ENCODE measurements at places on chromosomes 12 and 14.
A peak's percentile ranks its signal among the peaks of the same experiment; 100 is the strongest.

- peak; percentile 50 for DNase-seq
Measured at GRCh38 chr12:101670007-101670671, 27.3 kb upstream of the CHPT1 start.

DNA sequence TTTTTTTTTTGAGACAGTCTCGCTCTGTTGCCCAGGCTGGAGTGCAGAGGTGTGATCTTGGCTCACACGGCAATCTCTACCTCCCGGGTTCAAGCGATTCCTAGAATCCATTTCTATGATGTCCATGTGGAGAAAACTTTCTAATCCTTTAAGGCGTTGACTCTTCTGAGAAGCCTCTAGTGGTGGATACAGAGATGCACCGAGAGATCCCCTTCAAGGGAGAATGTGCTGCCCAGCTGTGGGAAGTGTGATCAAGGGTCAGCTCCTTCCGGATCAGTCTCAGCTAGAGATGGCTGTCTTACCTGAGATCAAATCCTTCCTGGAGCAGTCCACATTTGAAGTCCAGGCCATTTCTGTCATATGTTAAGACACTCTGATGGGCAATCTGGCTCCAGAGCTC, 92.7 kb upstream of the HECTD1 start:
- no peak for DNase-seq

GRCh38 chr12:82325540-82326336, 32.4 kb downstream of the CCDC59 start:
- DNase-seq, result no peak

DNA sequence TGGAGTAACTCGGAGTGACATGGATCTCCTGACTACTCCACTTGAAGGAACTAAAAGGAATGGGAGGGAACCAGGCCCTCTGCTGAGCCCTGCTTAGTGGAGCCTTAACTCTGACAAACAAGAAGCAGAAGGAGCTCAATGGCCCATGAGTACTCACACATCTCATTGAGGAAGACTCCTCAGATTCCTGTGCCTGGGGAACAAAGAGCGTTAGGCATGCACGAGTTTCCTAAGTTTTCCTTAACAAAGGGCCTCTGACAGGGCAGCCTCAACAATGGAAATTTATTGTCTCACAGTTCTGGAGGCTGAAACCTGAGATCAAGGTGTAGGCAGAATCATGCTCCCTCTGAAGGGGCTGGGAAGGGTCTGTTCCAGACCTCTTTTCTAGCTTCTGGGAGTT, 185.7 kb upstream of the NTF3 start:
- DNase-seq, result no peak

DNA sequence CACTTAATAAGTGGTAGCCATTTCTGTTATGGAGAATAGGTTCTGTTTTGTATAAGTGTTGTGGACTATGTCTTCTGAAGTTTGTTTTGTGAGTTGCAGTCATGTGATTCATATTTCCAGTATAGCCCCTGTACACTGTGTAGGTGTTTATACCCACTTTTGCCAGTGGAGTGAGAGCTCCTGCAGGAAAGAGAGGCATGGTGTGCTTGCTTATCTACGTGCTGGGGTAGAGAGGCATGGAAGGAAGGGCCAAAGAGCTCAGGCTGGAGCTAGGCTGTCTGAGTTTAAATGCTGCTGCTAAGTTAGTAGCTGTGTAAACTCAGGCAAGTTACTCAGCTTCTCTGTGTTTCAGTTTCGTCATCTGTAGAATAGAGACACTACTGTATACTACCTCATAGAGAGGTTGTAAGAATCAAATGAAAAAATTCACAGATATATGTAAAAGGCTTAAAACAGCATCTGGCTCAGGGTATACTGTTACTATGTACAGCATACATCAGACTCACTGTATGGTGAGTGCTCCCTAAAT, 88.2 kb upstream of the SLC38A2 start:
- DNase-seq, result no peak

- DNase-seq, result peak; percentile 66
Measured at GRCh38 chr12:53543539-53543938, 36.3 kb upstream of the NPFF start.

DNA sequence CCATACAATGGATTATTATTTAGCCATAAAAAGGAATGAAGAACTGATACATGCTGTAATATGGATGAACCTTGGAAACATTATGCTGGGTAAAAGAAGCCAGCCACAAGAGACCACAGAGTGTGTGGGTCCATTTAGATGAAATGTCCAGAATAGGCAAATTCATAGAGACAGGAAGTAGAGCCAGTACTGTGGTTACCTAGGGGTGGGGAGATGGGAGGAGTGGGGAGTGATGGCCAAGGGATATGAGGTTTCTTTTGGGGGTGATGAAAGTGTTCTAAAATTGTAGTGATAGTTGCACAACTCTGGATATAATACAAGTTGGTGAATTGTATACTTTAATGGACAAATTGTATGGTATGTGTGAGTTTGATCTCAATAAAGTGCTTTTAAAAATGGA, 18.6 kb downstream of the JDP2 start:
- no peak for DNase-seq

GRCh38 chr12:87196321-87196720, 832.9 kb downstream of the C12orf50 start:
- no peak for DNase-seq

DNA sequence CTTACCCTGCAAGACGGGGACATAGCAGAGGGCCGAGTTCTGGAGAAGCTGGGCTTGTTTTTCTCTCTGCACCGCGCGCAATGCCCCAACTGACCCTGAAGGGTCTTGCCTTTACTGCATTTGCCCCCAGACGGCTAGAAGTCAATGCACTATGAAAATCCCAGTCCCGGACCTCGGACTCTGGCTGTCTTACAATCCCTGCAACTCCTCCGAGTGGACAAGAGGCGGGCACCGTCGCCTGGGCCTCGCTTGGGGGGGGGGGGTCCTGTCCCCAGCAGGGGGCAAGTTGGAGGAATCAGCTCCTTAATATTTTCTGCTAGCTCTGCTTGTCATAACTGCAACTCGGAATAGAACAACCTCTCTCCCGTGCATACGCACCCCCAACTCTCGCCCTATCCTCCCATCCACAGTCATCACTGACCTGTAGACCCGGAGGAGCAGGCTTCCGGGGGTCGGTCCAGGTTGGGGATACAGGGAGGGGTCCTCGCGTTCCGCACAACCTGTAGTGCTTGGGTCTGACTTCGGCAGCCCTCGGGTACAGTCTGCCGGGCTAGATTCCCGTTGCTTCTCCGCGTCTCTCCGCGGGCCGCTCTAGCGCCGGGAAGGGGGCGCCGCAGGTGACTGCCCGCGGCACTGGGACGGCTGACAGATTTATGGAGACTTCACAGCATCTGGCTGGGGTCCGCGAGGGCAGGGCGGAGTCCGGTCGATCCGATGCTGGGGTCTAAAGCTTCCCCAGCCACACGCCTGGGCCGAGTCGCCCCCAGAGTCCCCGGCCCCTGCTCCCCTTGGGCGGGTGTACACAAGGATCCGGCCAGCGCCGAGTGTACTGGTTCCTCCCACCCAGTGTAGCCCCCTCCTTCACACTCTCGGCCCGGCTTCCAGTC, 3.3 kb upstream of the PAX9 start:
- no peak for DNase-seq

DNA sequence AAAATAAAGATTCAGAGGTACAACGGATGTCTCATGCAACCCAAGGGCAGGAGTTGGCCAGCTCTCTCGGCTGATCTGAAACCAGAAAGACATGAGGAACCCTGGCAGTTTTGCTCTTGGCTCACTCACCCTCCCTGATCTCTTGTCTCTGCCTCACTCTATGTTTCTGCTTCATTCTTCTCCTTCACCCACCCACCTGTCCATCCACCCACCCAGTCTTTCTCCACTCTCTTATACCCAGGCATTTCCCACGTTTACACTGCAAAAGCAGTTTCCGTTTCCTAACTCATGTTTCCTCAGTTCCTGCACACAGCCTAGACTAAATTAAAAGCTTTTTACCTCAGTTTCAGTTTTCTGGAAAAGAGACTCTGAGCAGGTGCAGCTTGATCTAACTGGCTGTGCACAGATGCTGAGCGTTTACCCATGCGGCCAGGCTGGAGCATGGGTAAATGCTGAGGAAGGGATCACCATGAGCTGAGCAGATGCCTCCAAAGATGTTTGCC, 157.6 kb downstream of the PRKCH start:
- no peak for DNase-seq

- DNase-seq, result no peak
Measured at GRCh38 chr12:114700392-114701103, 16.6 kb upstream of the TBX3 start.

DNA sequence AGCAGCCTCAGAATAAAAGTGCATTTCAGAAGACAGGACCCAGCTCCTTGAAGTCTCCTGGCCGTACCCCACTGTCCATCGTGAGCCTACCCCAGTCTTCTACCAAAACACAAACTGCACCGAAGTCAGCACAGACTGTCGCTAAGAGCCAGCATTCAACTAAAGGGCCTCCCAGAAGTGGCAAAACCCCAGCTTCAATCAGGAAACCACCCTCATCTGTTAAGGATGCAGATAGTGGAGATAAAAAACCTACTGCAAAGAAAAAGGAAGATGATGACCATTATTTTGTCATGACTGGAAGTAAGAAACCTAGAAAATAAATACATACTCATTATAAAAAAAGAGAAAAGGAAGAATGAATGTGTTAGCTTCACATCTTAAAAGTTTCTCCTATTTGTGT, 51.1 kb downstream of the GAS2L3 start:
- DNase-seq, result no peak

- DNase-seq, result no peak
Measured at GRCh38 chr12:104506676-104507401, 50.1 kb downstream of the CHST11 start.

- DNase-seq, result no peak
Measured at GRCh38 chr12:90274407-90274806, 565.8 kb upstream of the ATP2B1 start.

DNA sequence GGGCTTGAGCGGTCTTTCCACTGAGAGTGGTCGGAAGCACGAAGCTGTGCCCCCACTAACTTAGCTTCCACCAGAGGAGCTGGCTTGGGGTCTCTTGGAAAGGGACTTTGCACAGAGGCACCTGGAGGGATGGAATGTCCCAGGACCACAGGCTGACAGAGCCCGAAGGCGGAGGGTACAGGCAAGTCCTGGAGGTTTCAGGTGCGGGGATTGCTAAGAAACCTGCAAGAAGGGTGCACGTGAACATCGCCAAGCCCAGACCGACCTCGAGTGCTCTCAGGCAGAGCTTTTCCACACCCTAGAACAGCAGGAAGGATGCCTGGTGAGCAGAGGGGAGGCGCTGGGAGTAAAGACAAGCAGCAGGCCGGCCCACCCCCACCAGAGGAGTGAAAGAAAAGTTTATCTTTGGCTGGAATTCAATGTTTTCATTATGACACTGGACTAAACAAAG, 61.6 kb downstream of the SERPINA3 start:
- DNase-seq, result peak; percentile 42

DNA sequence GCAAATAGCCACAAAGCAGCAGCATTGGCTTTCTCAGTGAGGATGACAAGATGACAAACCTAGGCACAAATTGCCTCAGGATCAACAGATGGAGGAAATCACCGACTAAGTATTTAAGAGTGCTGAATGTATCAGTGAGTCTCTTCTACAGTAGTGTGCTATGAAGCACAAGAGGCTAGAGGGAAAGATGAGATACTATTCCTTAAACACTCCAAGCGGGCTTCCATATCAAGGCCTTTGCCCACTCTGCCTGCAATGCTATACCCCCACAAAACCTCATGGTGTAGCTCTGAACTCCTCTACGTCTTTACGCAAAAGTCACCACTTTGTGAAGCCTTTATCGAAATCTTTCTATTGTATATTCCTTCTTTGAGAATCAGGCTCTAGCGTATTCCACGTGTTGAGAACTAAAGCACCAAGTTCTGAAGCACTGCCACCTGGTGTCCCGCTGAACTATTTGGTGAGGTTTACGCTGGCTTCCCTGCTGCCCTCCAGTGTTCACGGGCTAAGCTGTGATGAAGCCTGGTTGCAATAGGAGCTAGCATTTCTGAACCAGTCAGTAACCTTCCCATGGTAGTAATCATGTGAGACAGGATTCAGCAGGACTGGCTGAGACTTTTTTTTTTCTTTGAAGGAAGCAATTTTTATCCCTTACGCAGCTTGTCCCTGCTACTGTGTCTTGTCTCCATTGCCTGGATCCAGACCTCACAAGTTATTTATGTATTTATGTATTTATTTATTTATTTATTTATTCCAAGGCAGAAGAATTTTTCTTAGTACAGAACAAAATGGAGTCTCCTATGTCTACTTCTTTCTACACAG, 426.5 kb upstream of the OR4E1 start:
- DNase-seq, result peak; percentile 36

DNA sequence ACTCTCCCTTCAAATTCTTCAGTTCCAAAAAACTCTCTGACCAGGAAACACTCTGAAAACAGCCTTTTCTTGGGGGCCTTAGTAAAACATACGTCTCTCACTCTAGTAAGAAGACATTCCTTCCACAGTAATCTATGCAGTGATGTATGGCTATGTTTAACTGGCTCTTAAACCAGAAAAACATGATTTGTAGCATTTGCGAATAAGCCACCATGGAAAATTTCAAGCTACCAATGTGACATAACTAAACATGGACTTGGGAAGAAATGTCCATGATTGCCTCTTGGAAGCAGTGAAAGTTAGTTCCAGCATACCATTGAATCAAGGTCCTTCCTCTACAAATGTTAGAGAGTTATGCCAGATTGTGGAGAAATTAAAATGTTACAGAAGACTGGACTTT, 121.5 kb upstream of the ATF7IP start:
- DNase-seq, result no peak

DNA sequence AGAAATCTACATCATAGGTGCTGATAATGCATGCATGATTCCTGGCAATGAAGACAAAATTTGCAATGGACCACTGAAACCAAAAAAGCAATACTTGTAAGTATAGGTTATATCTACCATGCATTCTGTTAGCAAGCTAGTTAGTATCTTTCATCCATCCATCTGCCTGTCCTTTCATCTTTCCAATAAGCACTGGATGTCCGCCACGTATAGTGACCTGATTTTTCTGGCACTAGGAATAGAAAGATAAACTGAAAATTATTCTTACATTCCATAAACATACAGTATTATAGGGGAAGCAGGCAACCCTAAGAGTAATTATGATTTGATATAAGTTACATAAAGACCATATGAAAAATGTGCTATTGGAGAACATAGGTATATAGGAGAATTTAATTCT, 87.2 kb upstream of the MYF6 start:
- DNase-seq, result no peak

DNA sequence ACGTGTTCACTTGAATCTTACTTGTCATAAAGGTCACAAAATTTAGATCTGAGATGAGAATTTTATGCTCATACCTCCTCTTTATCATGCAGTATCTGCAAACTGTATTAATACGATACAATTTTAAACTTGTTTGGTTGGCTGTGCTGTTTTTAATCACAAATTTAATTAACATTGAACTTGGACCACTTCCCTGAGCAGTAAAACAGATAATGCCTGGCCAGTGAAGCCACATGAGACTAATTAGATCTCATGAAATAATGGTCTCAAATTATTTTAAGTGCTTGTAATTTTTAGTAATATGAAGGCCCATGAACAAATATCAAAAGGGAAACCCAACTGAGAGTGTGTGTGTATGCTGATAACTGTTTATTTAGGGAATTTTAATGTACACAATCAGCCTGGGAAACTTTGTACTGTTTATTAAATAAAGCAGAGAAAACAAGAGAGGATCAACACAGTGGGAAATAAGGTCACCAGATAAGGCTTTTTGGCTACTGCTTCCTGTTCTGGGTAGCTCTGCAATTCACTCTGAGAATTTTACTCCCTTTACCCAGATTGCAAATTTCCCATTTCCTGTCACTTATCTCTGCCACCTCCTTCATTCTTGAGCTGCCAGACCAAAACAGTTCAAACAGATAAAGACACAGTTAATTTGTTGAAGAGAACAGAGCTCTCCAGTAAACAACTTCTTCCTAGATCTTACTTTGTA, 61.6 kb upstream of the GNPNAT1 start:
- DNase-seq, result no peak
